Stimulated activated CD4-positive, alpha-beta T cell treated with anti-CD3 and anti-CD28 coated beads, Interleukin-1b, Interleukin-23, amount 100 ng/mL, for 4 hours (primary cell): ENCODE measurements at places on chromosomes 7 and 10.

GRCh38 chr10:12103802-12104201, 25.7 kb upstream of the SEC61A2 start:
- no peak for DNase-seq

- no peak for DNase-seq
Observed at GRCh38 chr7:18429547-18429946, 66.0 kb upstream of the HDAC9 start.

DNA sequence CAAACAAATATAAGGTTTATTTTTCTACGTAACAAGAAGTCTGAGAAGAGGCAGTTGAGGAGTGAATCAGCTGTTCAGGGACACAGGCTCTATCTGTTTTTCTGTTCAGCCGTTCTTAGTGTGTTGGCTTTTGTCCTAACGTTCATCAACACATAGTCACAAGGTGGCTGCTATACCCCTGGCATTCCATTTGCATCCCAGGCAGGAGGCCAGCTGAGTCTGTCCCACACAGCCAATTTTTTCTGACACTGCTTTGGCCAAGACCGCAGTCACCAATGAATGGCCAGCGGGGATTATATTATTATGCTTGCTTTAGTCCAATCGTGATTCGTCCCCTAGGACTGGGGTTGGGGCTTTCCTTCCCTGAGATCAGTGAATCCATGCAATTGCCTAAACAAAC, 143.4 kb upstream of the CHST15 start:
- no peak for DNase-seq

DNA sequence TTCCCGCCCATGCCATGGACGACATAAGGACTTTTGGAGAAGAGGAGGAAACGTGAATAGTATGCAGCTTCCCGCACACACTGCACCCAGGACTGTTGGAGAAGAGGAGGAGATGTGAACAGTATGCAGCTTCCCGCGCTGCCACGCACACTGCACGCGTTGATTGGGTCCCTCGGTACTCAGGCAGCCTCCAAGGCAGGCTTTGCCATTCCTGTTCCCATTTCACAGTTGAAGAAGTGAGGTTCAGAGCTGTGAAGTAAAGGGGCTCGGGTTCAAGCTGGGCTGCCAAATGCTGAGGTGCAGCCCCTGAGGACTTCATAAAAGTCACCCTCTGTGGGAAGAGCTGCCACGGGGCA, 147.9 kb upstream of the FAM20C start:
- DNase-seq, result no peak

DNA sequence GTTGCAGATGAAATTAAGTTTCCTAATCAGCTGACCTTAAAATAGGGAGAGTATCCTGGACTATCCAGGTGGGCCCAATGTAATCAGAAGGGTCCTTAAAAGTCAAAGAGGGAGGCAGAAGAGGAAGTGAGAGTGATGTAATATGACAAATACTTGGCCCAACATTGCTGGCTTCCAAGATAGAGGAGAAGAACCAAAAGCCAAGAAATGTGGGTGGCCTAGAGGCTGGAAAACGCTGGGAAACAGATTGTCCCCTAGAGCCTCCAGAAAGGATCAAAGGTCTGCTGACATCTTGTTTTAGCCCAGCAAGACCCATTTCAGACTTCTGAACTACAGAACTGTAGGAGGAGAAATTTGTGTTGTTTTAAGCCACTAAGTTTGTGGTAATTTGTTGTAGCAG, 79.7 kb upstream of the NOBOX start:
- DNase-seq, result no peak

DNA sequence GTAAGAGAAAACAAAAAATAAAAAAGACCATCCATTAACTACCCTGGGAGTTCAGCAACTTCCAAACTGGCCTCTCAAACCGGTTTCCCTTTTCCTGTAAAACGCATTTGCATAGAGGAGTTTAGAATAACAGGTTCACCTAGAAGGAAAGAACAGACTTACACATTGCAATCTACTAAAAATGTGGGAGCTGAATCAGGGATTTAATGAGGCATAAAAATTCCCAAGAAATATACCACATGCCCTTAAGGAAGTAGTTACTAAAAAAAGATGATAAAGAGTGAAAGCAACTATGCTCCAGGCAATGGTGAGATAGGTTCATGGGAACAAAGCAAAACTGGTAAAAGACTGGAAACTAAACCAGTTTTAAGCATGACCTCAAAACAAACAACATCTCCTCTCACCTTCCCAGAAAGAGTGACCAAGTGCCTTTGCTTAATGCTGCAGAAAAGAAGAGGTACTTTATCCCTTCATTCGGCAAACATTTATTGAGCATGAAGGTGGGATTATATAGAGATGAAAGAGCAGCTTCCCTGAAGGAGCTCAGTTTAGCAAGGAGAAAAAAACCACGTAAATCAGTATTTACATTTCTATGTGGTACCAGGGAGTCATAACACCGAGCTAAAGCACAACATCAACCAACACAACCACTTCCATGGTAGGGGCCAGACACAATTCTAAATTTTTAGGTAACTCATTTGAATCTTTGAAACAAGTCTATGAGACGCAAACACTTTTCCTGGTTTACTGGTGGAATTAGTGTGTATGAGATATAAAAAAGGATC, 152.8 kb downstream of the SGMS1 start:
- no peak for DNase-seq

- no peak for DNase-seq
Observed at GRCh38 chr7:116911801-116912200, 41.5 kb upstream of the ST7 start.

GRCh38 chr7:28126410-28127041, 54.1 kb downstream of the JAZF1 start:
- no peak for DNase-seq

- DNase-seq, result no peak
Observed at GRCh38 chr7:92987095-92987494, 130.7 kb downstream of the SAMD9 start.

DNA sequence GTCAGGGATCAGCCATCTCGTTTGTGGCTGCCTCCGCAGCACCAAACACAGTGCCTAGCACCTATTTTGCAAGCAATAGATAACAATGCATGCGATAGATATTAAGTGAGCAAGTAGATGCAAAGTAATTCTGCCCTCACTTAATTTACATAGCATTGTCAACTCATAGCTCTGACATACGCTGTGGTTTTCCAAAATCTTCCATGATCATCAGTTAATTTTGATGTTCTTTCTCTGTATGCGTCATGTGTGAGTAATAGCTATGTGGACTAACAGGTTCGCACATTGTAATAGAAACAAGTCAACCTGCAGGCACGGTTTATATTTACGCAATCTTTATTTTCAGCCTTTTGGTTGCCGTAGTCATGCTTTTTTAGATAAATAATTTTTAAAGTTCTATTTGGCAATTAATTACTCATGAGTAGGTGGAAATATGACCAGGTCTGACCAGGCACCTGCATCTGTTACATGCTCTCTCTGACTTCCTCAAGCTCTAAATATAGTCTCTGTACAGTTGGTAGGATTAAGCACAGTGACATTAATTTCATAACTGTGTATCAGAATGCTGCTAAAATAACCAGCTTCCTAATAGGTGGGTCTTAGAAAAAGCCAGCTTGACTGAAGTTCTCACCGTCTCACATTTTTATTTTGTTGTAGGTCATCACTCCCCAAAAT, 13.3 kb downstream of the MAP3K8 start:
- no peak for DNase-seq

DNA sequence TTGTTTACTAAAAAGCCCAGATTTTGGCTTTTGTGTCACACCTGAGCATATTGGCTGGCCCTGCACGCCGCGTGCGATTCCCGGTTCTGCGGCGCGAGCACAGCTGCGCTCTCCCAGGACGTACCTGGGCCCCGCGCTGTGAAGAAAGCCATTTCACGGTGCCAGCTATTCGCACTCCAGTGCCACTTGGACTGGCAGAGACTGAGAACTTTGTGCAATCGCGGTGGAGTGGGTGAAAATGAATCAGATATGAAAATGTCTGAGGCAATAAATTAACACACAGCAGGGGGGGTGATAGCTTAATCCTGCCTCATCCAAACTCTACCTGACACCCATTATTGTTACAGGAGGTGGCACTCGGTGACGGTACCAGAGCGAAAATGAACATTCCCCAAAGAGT, 330.1 kb upstream of the MGMT start:
- no peak for DNase-seq

DNA sequence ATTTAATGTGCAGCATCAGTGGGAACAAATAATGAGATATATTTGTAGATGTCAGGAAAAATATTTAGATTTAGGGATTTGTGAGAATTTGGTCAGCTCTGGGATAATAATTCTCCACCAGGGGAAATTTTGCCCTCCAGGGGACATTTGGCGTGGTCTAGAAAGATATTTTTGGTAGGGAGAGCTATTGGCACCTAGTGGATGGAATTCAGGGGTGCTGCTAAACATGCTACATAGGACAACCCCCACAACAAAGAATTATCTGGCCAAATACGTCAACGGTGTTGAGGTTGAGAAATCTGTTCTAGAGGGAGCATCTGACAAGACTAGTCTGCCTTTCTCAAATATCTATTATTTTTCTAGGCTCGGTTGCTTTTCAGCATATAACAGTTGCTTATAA, 2.1 kb downstream of the ADK start:
- DNase-seq, result no peak

DNA sequence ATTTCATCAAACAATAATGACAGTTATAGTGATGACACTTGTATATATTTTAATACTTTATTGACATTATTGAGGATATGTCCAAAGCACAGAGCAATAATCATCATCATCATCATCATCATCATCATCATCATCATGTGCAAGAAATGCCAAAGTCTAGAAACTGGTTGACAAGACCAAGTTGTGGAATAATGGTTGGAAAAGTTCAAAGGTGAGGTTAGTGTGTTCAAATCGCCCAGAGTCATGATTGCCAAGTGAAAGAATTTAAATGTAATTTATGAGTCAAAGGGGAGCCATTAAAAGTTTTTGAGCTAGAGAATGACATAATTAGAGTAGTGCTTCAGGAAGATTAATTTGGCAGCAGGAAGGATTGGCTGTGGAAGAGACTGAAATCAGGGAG, 852.4 kb downstream of the SORCS1 start:
- DNase-seq, result no peak

DNA sequence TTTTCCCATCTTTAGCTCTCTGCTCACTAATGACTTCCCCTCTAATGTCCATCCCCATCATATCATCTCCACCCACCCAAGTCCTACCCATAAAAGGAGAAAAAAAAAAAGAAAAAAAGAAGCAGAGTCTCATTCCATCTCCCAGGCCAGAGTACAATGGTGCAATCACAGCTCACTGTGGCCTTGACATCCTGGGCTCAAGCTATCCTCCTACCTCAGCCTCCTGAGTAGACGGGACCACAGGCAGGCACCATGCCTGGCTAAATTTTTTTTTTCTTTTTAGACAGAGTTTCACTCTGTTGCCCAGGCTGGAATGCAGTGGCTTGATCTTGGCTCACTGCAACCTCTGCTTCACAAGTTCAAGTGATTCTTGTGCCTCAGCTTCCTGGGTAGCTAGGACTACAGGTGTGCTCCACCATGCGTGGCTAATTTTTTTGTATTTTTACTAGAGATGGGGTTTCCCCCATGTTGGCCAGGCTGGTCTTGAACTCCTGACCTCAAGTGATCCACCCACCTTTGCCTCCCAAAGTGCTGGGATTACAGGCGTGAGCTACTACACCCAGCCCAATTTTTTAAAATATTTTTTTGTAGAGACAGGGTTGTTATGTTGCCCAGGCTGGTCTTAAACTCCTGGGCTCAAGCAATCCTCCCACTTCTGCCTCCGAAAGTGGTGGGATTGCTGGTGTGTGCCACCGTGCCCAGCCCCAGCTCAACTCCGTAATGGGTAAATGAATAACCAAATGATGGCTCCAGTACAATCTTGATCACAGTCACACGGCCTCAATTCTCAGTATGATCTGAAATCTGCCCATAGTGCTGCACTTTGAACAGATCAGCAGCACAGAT, 24.6 kb upstream of the SGMS1 start:
- DNase-seq, result no peak

GRCh38 chr7:91800389-91800788, 80.1 kb downstream of the MTERF1 start:
- no peak for DNase-seq

GRCh38 chr10:109624939-109625338, 298.4 kb downstream of the XPNPEP1 start:
- DNase-seq, result no peak

- no peak for DNase-seq
Observed at GRCh38 chr10:78570633-78571235, 498.0 kb upstream of the ZMIZ1 start.

- DNase-seq, result no peak
Observed at GRCh38 chr7:41244246-41244645, 458.6 kb downstream of the INHBA start.

- no peak for DNase-seq
Observed at GRCh38 chr7:1922870-1923236, 252.8 kb downstream of the ELFN1 start.
